ENCODE measurements at places on chromosomes 1 and 21. TPM values are rescaled to one million over a fixed set of nuclear protein-coding genes. Genes with fewer than 3 reads are reported as not detected.

Gene GREM2
- total RNA-seq = 2.0 TPM

GRCh38 chr1:55836086-55836485 is 620.9 kb upstream of the USP24 start:
- DNase-seq = no peak

Gene LRP8
- total RNA-seq = 6.3 TPM

- no peak for DNase-seq
Observed at GRCh38 chr1:230744382-230744781, 2.8 kb upstream of the CAPN9 start.

DNA sequence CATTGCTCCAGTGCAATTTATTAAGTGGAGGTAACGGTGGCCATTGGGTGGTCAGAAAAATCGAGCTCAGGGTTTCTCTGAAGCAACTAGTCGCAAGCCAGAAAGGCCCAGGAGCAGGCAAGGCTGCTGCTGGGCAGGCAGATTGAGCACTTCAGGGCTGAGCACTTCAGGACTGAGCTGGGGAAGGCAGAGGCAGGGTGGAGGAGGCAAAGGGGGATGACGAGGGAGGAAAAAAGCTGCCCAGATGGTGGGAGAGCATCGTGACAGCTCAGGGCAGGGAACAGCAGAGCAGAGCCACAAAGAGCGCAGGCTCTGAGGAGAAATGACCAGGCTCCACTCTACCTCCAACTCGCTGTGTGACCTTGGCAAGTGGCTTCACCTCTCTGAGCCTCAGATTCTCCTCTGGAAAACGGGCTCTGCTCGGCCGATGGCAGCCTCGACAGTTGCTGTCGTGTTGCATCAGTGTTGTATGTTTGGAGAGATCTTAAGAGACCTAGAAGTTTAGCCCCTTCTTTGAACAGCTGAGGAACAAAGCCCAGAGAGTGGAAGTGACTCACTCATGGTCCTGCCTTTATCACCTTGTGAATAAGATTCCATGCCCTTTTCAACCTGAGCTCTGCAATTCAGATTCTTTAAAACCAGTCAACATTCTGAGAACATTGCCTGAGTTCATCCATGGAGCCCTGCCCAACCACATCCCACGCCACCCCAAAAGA is 141.4 kb downstream of the SYF2 start:
- DNase-seq = no peak

DNA sequence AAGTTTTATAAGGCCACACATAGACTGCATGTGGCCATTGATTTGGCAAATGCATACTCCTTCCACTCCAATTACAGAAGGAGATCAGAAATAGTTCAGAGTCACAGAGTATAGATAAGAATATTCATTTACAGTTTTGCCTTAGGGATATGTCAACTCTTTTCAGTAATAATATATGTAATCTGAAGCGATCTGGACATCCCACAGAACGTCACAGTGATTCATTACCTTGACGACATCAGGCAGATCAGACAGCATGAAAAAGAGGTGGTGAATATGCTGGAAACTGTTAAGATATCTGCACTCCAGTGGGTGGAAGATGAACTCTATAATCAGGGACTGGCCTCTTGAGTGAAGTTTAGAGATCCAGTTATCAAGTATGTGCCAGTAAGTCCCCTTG is 240.4 kb downstream of the DPYD start:
- DNase-seq = no peak

GRCh38 chr1:39623053-39623452 is 16.4 kb downstream of the HEYL start:
- DNase-seq = no peak

Gene FCGR2B
- 40.0 TPM for total RNA-seq

DNA sequence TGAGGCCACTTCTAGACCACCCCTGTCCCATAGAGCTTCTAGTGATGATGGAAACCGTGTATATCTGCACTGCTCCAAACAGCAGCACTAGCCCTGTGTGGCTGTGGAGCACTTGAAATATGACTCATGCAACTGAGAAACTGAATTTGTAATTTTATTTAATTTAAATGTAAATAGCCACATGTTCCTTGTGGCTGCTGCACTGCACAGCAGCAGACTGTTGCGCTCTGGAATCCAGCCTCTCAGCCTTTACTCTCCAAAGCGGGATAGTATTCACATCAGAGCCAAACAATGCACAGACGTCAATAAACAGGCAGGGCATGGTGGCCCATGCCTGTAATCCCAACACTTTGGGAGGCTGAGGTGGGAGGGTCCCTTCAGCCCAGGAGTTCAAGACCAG is 12.0 kb downstream of the CAPN2 start:
- no peak for DNase-seq

GRCh38 chr1:214282630-214283242 is 1.8 kb downstream of the SMYD2 start:
- DNase-seq = no peak

DNA sequence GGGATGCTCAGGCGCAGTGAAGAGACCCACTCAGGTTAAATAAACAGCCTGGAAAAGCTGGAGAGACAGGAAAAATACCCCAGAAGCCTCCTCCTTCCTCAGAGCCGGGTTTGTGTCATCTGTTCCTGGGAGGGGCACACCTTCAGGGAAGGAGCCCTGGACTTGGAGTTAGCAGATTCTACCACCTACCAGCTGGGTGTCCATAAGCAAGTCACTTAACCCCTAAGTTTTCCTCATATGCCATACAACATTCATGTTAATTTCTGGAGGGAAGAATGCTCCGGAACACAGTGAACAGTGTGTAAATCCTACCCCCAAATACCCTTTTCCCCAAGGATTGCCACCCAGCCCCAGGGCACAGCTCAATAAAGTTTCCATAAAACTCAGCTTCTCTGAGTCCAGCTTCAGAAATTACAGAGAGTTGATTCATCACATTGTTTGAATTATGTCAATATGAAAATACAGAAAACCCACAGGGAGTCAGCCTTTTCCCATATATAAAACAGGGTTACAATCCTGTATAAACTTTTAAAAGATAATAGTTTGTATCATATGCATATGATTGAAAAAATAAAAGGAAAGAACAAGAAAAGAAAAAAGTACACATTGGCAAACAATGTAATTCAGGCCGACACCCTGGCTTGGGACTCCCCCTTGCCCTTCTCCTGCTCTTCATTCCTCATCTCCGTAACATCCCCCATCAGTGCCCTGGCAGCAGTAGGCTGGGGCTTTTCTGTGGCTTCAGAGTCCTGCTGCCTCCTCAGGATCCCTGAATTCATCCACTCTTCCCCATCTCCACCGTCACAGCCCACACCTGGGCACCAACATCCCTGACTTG is 291.8 kb upstream of the USP24 start:
- DNase-seq = no peak

GRCh38 chr1:92503926-92504285 is 17.2 kb upstream of the GFI1 start:
- DNase-seq = no peak

DNA sequence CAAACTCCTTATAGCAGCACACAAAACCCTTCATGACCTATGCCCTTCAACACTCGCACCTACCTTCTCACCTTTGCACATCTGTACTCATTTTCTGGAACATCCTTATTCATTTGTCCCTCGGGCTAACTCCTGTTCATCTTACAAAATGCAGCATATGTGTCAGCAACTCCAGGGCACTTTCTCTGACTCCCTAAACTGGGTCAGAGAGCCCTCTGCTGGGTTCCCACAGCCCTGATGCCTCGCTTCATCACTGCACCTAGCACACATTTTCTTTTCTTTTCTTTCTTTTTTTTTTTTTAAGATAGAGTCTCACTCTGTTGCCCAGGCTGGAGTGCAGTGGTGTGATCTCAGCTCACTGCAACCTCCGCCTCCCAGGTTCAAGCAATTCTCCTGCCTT is 54.0 kb downstream of the RAB3B start:
- DNase-seq = no peak

Gene LAMTOR5
- 109 TPM for total RNA-seq

- DNase-seq = no peak
Observed at GRCh38 chr1:47752559-47752958, 244.6 kb downstream of the TRABD2B start.

Gene FAM151A
- total RNA-seq = not detected

DNA sequence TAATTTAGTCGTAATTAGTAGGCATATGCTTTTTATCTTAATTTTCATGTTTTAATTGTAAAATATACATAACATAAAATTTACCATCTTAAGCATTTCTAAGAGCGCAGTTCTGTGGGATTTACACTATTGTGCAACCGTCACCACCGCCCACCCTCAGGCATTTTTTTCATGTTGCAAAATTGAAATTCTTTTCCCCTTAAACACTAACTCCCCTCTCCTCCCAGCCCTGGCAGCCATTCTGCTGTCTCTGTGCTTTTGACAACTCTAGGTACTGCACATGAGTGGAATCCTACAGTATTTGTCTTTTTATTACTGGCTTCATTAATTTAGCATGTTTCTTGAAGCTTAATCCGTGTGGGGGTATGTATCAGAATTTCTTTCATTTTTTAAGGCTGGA is 7.8 kb downstream of the PIK3CD start:
- DNase-seq = peak; percentile 30

GRCh38 chr1:12148160-12148957 is 18.4 kb upstream of the TNFRSF1B start:
- DNase-seq = no peak

DNA sequence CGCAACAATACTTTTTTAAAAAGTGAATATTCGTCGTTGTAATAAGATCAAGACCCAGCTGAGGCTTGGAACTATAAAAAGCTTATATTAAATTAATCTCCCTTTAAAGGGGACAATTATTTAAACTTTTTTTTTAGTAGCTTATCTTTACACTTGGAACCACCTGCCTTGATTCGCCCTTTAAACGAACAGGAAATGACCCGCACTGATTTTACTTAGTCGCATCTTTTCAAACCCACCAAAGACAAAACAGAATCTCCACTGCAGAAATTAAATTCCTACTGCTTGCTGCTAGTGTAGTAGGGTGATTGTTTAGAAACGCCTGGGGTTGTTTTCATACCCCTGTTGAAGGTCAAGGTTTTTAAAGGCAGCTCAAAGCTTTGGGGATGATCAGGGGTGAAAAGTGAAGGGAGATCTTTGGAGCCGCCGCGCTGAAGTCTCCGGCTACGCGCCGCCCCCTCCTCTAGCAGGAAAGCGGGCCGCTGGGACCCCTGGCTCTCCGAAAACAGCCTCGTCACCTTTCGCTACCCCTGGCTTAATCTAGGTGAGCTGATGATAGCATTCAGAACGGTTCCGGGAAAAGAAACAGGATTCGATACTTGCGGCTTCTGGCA is 163.4 kb downstream of the RUNX1 start:
- no peak for DNase-seq

DNA sequence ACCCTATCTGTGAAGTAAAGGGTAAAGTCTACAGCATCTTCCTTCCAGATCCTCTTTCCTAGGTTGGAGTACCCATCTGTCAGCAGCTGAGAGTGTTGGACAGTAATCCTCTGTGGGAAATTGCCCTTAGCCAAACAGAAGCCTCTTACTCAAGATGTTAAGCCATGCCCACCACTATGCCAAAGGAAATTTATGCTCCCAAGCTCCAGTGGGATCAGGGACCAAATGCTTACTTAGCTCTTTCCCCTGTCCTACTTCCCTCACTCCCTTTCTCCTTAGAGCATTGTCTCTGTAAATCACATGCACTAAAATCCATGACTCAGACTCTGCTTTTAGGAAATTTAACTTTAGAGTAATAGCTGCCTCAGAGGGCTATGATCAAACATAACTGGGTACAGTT is 254.0 kb downstream of the BRINP2 start:
- no peak for DNase-seq

Gene PROK1
- total RNA-seq = 0.66 TPM

DNA sequence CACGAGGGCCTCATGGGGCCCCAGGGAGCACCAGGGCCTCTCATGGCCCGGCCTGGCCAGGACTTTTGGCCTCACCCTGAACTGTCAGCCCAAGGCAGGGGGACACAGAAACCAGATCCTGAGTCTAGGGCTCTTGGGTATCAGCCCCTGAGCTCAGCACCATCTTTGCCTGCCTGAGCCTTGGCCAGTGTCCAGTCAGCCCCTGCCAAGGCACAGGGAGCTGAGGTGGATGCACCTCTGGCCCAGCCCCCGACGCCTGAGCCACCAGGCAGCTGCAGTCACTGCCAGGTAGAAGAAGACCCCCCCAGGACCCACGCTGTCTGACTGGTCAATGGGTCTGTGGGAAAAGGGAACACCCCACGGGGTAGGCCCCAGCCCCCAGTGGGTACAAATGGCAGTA is 25.3 kb downstream of the CDCA8 start:
- DNase-seq = no peak

- no peak for DNase-seq
Observed at GRCh38 chr1:166999500-167000055, 10.5 kb downstream of the MAEL start.

- no peak for DNase-seq
Observed at GRCh38 chr1:50699795-50700194, 260.3 kb downstream of the FAF1 start.

- DNase-seq = no peak
Observed at GRCh38 chr1:21537932-21538630, 28.9 kb downstream of the ALPL start.

GRCh38 chr1:224815647-224816046 is 113.8 kb upstream of the DNAH14 start:
- no peak for DNase-seq

DNA sequence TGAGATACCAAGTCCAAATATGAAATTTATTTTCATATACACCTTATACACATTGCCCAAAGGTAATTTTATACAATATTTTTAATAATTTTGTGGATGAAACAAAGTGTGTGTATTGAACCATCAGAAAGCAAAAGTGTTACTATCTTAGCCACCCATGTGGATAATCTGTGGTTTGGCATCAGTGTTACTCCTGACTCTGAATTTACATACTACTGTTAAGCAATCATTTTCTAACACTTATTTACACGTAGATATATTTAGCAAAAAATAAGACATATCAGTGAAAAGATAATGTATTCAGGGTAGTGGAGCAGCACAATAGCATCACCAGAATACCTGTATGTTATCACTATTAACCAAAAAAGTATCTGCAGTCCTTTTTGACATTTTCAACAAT is 23.8 kb downstream of the DENND2D start:
- DNase-seq = no peak

DNA sequence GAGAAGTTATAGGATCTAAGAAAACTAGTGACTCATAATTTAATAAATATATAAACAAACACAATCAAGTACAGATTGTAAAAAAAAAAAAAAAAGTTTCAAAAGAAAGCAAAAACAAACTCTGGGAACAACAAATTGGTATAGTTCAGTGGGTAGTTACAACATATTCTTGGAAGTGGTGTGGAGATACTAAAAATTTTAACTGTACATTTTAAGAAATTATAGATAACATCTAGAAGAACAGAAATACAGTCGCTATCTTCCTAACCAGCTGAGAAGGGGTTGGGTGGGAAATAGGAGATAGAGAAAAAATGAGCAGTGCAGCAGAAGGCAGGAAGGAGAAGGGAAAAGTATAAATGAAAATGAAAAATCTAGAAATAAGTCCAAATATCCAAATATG is 70.5 kb downstream of the LRRC8C start:
- DNase-seq = no peak

- no peak for DNase-seq
Observed at GRCh38 chr1:40341491-40342380, 24.6 kb upstream of the COL9A2 start.

Gene OR2AK2
- not detected for total RNA-seq

DNA sequence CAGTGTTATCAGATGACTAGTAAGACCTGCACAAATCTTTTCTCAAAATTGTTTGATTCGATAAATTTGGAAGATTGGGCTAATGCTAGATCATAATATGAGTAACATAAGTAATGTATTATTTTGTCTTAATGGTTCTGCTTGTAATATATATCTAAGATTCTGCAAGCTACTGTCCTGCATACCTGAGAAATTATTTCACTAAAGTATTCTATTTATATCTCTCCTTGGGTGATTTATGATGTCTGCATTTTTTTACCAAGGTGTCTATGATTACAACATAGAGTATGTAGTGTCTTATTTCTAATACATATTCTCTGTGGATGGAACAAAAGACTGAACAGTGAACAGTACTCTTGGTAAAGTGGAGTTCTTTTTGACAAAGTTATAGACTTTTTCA is 166.6 kb downstream of the CLEC20A start:
- no peak for DNase-seq

Data from breast epithelium (tissue), 4 donors.